EH (cell line): ENCODE measurements at places on chromosomes 13 and 19.

- DNase-seq: no peak
These were observed 151.4 kb upstream of the RNF113B start for GRCh38 chr13:98328511-98328910.

GRCh38 chr19:53971673-53972072, 8.9 kb downstream of the CACNG8 start:
- no peak for DNase-seq

- no peak for DNase-seq
These were observed 12.9 kb upstream of the RFXAP start for GRCh38 chr13:36806102-36806501.

- no peak for DNase-seq
These were observed 81.9 kb upstream of the MCF2L start for GRCh38 chr13:112887151-112887550.

DNA sequence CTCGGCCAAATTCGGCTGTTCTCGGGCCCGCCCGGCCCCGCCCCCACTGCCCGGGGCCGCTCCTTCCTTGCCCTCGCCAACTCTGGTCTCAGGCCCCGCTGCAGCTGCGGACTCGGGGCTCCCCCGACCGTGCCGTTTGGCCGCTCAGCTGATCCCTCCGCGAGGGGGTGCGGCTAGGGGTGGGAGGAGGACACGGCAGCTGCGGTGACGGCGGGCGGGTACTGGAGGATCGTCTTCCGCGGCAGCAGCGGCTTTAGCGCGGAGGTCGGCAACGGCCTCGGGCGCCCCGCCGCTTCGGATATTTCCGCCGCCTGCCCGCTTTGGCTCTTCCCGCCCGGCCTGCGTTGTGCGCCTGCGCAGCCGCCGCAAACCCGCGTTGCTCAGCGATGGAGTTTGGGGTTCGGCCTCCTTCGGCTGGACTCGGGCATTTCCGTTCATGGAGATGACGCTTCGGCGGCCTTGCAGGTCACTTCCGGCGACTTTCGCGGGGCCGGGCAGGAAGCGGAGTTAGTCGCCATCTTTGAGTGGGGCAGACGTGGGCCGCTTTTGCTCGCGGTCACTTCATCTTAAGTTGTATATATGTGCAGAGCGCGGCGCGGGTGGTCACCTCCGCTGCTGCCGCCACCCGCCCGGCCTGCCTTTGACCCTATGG, 338 bp upstream of the UBE2M start:
- DNase-seq: peak; percentile 98

- DNase-seq: no peak
These were observed 13.2 kb downstream of the NAPSA start for GRCh38 chr19:50352242-50352641.

DNA sequence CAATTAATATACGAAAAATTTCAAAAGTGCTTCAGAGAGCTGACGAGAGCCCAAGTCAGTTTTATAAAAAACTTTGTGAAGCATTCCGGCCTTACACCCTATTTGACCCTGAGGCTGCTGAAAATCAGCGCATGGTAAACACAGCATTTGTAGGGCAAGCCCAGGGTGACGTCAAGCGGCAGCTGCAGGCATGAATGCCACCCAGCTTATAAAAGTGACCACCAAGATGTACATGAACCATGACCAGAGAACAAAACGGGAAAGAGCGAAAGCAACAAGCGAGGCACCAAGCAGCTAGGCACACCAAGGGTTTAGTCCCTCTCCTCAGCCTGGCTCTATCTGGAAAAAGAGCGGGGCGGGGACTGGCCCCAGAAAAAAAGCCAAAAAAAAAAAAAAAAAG, 6.0 kb downstream of the SIGLEC11 start:
- no peak for DNase-seq

DNA sequence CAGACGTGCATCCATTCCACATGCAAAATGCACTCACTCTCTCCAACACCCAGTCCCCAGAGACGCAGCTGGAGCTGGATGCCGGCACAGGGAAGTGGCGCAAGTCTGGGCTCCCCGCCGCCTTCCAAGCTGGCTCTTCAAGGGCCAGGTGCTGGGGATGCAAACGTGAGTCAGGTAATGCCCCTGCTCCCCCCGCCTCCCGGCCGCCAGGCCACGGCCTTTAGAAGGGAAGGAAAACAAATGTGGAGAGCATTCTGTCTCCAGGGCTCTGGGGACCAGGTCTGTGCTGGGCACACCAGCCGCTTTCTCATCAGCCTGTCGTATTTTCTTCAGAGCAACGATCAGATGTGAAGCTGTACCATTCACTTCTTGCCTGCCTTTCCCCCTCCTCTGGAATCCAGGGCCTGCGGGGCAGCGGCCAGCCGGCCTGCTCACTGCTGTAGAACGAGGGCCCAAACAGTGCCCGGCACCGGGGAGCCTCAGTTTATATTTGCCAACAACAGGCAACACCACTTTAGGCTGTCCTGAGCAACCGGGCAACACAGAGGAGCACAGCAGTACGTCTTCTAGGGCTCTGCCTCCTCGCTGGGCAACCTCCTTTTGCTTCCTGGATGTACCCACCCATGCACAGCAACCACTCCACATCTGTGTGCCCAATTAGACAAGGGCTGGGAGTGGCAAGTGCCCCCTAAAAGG, 3.8 kb downstream of the RAB20 start:
- DNase-seq: no peak

- DNase-seq: no peak
These were observed 849.7 kb downstream of the UQCRFS1 start for GRCh38 chr19:28363254-28363653.

- peak; percentile 58 for DNase-seq
These were observed 740 bp downstream of the WDFY2 start for GRCh38 chr13:51584731-51585672.

DNA sequence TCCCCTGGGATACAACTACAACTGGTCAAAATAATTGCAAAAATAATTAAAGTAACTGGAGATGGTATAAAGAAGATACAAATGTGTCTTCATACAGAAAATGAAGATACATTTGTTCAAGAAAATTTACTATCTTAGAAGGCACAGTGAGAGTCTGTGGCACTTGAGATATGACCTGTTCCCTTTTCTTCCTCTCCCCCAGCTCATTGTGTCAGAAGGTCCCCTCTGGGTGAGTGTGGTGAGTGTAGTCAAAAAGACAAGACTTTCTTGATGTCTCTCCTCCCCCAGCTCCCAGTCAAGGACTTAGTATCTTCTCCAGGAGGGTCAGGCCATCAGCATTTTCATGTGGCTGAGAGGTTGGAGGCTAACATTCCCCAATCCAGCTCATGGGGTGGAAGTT, 51.7 kb downstream of the EDNRB start:
- no peak for DNase-seq

DNA sequence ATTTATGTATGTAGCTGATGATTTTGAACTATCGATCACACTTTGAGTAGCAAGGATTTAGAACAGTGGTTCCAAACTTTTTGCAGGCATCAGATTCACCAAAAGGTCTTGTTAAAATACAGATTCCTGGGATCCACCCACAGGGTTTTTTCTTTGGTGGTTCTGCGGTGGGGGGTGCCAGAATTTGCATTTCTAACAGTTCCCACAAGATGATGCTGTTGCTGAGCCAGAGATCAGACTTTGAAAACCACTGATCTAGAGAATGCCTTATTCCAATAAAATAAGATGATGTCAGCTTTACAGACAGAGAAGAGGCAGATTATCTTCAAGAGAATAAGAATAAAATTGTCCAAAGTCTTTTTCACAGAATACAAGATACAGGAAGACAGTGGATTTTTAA, 80.9 kb upstream of the SHISA2 start:
- DNase-seq: peak; percentile 5

- DNase-seq: peak; percentile 85
These were observed 20.3 kb upstream of the AKT2 start for GRCh38 chr19:40305403-40305802.

- DNase-seq: no peak
These were observed 170.3 kb upstream of the ARGLU1 start for GRCh38 chr13:106738186-106738678.

DNA sequence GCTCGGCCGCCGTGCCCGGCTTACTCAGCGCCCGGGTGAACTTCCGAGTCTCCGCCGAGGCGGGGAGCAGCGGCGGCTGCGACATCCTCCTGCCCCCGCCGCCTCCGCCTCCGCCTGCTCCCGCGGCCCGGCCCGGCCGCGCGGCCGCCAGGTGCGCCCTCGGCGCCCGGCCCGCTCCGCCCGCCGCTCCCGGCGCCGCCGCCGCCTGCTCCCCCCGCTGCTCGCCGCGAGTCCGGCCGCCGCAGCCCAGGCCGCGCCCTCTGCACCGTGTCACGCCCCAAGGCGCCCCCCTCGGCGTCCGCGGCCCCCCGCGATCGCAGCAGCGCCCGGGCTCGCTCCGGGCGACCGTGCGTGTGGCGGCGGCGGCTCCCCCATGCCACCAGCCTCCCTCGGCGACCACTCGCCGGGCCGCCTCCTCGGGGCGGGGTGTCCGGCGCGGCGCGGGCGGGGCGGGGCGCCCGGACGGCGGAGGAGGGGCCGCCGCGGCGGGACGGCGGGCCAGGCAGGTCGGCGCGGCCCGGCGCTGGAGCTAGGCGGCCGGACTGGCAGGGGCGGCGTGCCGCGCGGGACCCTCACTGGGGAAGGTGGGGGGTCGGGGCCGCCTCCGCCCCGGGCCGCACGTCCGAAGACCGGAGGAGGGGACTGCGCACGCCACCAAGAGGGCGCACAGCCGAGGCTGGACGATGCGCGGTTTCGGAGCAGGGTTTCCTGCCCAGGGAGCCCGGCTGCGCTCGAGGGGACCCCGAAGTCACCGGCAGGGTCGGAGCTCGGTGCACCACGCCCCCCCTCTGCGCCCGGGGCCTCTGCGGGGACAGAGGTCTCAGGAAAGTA, 108.6 kb upstream of the DOCK9 start:
- DNase-seq: peak; percentile 55

- no peak for DNase-seq
These were observed 155.7 kb upstream of the SOX1 start for GRCh38 chr13:111911121-111911720.

GRCh38 chr19:47996230-47996727, 1.8 kb downstream of the ELSPBP1 start:
- no peak for DNase-seq

DNA sequence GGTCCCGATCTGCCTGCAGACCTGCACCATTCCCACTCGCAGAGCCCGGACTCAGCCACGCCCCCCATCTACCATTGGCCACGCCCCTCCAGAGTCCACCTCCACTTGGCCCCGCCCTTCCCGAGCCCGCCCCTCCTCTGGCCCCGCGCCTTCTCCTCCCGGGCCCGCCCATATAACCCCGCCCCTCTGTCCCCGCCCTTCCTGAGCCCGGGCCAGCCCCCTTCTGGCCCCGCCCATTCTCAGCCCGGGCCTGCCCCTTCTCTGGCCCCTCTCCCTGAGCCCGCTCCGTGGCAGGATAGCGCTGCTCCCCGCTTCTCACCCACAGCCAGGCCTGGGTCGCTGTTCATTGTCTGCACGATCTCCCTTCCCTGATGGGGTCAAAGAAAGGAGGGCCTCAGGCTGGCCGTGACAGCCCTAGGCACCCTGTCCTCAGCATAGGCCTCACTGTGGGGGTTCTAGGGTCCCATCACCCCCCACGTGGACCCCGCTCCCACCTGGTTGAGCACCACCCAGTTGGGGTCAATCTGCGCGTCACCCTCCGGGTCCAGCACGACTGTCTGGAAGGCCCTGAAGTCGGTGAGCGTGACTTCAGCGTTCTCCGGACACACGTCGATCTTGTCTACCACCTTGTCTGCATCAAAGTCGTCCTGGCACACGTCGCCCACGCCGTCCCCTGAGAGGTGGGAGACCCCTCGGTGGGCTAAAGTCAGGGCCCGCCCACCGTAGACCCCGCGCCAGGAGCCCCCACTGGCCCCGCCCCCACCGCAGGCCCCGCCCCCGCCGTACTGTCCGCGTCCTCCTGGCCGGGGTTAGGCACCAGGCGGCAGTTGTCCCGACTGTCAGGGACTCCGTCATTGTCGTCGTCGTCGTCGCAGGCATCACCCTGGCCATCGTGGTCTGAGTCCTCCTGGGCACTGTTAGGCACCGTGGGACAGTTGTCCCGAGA, 5.7 kb downstream of the COMP start:
- peak; percentile 67 for DNase-seq

GRCh38 chr13:109719962-109720646, 66.3 kb downstream of the IRS2 start:
- DNase-seq: no peak

- no peak for DNase-seq
These were observed 264.5 kb upstream of the TSHZ3 start for GRCh38 chr19:31613683-31614219.

DNA sequence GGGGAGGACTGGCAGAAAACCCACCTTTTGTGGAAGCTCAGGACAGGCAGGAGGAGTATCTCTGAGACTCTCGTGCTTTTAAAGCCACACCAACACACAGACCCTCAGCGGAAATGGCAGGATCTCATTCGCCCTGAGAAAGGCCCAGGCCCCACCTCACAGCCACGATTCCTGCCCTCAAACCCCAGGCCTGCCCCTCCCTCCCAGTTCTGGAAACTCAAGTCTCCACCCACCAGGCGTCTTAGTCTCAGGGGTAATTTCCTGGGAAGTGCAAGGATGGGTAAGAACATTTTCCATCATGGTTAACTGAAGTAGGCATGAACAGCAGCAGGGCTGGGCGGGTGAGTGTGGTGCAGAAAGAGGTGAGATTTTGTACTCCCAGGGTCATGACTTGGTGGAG, 8.0 kb upstream of the PDE4C start:
- DNase-seq: no peak

DNA sequence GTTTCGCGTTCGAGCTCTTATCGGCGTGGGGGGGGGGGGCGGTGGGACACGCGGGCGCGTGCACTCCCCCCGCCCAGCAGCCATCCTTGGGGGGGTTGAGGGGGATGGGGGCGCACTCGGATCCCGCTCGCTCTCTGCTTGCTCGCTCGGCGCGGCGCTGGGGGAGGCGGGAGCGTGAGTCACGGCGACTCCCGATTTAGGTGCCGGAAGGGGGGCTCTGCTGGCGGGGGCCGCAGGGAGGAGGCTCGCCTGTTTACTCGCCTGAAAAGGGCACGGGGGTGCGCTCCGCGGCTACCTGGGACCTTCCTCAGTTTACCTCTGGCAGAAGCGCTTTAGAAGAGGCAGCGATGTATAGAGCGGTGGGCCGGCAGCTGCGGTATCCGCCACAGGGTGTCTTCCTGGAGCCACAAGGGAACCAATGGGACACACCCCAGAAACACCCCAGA, 1.1 kb upstream of the PDE4A start:
- DNase-seq: peak; percentile 27

DNA sequence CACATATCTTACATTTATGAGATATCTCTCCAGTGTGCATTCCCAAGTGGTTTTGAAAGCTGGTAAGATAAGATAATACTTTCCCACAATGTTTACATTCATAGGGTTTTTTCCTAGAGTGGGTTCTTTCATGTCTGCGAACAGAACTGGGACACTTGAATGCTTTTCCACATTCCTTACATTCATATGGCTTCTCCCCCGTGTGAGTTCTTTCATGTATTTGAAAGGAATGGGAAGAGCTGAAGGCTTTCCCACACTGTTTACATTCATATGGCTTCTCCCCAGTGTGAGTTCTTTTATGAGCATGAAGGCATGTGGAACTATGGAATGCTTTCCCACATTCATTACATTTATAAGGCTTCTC, 19.7 kb downstream of the ZNF433 start:
- DNase-seq: peak; percentile 19
